Globus pallidus (tissue), 1 donor: ENCODE measurements at places on chromosomes 16 and 17.

DNA sequence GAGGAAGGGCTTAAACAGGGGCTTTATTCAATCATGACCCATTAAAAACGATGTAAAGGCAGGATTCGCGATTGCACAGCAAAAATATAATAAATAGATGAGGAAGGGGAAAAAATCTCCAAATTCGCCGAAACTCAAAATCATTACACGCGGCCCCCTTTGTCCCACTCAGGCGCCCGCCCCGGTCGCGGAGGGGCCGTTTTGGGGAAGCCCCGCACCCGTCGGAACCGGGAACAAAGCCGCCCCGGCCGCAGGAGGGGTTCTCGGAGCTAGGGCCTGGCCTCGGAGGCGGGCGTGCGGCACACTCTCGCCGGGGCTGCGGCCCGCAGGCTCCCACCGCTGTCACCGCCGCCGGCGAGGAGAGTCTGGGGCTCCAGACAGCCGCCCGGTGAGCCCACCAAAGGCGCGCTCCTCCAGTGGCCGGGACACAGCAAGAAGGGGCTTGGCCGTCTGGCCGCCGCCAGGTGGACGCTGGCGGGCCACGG lies 521 bp downstream of the C16orf87 start:
- DNase-seq, result peak; percentile 40

GRCh38 chr16:69924777-69925191 lies 26.4 kb upstream of the CLEC18A start:
- DNase-seq, result no peak

GRCh38 chr17:8488901-8489300 lies 53.2 kb downstream of the NDEL1 start:
- DNase-seq, result no peak

DNA sequence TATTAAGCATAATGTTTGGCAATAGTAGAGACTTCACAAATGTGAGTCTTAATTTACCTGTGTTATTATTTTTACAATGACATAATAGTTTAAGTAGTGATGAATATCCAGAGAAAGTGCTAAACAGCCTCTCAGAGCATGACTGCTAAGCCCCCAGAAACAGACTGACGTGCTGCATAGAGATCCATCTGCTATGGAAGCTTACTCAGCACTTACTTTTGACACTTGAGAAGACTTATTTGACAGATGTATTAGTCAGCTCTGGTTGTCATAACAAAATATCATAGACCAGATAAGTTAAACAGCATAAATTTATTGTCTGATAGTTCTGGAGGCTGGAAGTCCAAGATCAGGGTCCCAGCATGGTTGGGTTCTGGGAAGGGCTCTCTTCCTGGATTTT lies 334.9 kb upstream of the MON1B start:
- DNase-seq, result no peak

GRCh38 chr17:81160306-81160705 lies 5.0 kb upstream of the PVALEF start:
- no peak for DNase-seq

DNA sequence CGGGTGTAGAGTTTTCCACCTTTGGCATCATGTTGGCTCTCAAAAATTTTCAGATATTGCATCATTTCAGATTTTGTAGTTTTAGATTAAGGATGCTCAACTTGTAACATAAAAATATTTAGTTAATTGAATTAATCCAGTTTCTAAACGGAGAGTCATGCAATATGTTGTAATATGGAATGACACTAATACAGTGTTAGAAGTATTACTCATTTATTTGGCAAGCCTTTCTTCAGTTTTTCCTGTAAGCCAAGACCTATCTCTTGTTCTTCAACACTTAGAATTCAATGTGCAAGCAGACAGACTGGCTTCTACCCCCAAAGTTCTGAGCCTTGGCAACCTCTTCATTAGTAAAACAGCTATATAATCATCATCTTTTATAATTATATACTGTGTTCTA lies 985.0 kb upstream of the GOT2 start:
- DNase-seq, result no peak

- no peak for DNase-seq
Measured at GRCh38 chr16:71354156-71354555, 4.4 kb upstream of the CALB2 start.
